Activated T-helper 9 cell treated with anti-CD3 and anti-CD28 coated beads, Interleukin-2, amount 50 U/mL, for 16 hours (primary cell): ENCODE measurements at places on chromosomes 2 and 18.

DNA sequence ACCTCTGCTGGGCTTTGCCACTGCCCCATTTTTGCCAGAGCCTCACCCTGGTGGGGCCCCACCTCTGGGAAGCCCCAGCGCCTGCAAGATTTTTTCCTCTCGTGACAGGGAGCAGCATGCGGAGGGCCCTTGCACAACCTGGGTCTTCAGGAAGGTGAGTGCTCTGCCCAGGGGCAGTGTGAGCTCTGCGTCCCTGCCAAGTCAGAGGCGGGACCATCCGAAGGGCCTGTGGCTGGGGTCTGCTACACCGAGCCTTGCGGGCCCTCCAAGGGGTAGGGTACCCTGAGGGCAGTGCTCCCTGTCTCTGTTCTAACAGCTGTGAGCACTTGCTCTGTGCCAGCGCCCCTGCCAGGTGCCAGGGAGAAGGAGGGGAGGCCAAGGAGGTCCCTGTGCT lies 5.8 kb upstream of the ODC1 start:
- no peak for DNase-seq

GRCh38 chr2:97936199-97936598 lies 59.5 kb downstream of the TMEM131 start:
- DNase-seq = no peak

- DNase-seq = no peak
These were observed 84.6 kb downstream of the MYL12B start for GRCh38 chr18:3346487-3346886.

- no peak for DNase-seq
These were observed 65.3 kb downstream of the OLA1 start for GRCh38 chr2:174183076-174183475.

- no peak for DNase-seq
These were observed 44.2 kb upstream of the TAF1B start for GRCh38 chr2:9799011-9799596.

DNA sequence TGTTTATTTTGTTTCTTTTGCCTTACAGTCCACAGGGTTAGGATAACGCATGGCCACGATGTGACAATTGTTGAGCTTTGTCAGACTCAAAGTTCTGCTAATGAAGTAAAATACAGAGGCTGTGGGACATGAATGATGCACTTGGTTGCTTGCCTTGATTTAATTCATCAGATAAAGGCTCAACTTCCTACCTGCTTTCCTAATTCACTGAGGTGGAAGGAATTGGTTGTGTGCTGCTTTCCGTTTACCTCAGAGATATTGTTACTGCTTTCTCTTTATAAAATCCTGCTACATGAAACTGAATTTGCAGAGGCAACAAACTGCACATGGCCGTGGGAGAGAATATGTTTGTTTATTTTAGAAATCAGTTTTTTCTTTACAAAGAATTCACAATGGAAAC lies 6.6 kb downstream of the RIT2 start:
- DNase-seq = no peak

DNA sequence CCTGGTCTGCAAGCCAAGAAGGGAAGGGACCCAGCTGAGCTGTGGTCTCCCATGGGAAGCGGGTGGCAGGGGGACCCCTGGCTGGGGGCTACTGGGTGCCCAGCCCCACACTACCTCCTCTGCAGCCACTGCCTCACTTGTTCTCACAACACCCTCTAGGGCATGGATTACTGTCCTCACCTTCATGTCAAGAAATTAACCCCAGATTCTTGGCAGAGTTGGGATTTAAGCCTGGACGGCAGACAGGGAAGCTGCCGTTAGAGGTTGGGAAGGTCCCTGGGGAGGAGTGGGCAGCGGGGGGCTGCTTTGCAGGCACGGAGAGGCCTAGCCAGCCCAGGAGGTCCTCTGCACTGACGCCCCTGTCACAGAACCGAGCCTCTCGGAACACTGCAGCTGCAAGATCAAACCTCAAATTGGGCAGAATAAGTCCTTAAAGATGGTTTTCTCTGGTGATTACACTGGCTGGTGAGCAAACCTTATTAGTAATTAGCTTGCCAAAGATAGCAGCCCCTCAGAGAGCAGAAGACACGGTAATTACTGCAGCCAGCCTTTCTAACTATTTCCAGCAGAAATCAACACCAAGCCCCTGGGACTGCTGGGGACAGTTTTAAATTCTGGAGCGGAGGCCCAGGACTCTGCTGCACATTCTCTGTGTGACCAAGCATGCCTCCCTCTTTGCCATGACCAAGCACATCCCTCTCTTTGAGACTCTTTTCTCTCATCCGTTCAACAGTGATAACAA lies 35.9 kb downstream of the KCNF1 start:
- no peak for DNase-seq

DNA sequence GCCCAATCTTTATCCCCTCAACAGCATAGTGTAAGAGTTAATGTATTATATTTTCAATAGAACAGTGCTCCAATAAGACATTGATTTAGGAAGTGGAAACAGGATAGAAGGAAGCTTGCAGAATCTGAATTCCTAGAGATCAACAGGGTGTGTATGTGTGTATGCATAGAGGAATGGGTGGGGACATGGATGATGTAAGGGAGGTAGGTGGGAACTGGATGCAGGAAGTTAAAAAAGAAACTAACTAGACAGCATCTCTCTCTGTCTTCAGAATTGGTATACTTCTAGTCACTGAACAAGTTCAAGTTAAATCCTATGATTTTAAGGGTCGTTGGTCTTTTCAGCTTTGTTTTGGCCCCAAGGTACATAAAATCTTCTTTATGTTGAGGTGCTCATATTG lies 196.6 kb downstream of the PMAIP1 start:
- no peak for DNase-seq

DNA sequence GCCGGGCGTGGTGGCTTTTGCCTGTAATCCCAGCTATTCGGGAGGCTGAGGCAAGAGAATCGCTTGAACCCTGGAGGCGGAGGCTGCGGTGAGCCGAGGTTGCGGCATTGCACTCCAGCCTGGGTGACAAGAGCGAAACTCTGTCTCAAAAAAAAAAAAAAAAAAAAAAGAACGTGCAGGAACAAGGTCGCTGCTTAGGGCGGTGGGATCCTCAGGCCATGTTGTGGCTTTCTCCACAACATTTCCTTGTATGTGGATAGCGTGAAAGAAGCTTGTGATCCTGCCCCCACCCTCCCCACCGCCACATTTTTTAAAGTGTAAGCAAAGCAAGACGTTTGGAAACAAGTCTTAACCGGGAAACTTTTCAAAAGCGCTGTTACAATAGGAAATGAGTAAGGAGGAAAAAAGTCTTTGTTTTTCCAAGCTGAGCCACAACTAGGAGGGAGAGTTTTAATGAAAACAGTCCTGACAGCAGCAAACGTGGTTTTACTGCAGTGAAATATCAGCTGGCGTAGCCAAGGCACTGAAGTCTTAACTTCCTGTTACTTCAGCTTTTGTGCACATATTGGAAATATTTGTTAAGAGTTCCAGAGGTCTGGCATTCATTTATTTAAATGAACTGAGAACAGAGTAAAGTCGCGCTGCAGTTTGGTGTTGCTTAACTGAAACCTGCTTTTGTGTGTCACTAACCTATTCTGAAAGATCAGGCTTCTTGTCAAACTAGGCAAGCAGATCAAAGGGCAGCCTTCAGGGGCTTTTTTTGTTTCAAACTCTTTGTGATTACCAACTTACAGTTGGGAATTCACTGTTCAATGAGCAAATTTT lies 3.8 kb downstream of the TGIF1 start:
- DNase-seq = no peak

- peak; percentile 51 for DNase-seq
These were observed 70.6 kb upstream of the PSMD14 start for GRCh38 chr2:161237392-161238264.

DNA sequence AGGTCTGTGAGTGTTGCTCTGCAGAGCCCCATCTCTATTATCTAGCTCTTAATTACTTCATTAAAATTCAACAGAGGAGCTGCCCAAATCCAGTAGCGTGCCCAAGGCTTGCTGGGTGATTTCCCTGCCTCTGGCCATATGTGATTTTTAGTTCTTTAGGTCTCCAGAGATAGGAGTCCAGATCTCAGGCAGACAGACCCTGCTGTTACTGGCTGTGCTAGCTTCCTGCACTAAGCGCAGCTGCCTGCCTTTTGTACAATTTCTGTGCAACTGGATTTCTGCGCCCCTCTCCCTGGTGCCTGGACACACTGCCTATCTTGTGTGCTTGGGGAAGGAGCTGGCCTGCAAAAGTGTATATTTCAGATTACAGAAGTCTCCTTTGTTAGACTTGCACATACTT lies 136.5 kb downstream of the TDRD15 start:
- no peak for DNase-seq

DNA sequence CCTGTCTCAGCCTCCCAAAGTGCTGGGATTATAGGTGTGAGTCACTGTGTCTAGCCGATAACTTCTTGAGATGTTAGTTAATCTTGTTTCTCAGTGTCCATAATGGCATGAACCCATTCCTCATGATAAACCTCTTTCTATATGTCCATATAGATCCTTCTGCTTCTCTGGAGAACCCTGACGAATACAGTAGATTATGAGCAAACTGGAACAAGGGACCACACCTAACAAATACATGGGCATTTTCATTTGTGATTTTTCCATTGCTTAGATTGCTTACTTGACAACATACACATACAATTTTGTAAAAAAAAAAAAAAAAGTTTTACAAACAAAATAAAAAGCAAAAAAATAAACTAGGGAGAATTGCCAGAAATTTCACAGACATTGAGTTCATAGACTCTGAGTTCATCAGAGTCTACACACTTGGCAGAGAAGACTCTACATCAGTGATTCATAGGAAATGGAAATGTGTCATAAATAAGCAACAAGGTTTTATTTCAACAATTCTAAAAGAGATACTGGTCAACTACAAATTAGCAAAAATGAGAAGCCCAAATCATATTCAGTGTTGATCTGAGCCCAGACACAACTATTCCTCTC lies 96.7 kb downstream of the GALR1 start:
- DNase-seq = no peak

- no peak for DNase-seq
These were observed 172.6 kb upstream of the BCL2L11 start for GRCh38 chr2:110948027-110948674.

GRCh38 chr2:205914213-205915129 lies 171.5 kb downstream of the INO80D start:
- DNase-seq = no peak

DNA sequence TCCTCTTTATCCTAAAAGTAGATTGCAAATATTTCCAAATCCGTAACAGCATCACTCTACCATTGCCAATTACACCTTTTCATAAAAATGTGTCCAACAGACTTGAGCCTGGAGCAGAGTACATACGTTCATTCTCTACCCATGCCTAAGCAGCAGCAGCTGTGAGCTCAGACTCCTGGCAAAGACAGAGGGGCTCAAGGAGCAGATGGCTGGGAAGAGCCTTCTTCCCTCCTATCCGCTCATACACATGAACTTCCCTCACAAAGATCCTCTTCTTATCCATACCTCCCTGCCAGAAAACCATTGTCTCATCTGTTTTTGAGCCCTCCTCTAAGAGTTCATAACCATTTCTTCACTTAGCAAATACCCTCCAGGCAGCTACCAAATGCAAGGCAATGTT lies 164.3 kb upstream of the ARL4C start:
- no peak for DNase-seq

DNA sequence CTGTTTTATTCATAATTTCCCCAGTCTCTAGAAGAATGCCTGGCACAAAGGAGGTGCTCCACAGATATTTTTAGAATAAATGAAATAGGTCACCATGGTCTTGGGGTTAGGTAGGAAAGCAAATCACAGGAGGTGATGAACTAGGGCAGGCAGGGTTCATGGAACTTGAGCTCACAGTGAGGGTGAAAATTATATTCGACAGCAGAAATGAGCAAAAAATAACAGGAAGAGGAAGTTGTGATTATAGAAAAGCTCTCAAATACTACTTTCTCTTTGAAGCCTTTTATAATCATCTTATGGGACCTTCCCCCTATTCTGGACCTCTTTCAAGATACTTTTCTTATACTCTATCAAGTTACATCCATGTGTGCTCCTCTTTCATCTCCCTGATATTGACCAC lies 4.5 kb upstream of the CREB1 start:
- no peak for DNase-seq

GRCh38 chr2:124121106-124121505 lies 96.0 kb downstream of the CNTNAP5 start:
- DNase-seq = no peak

GRCh38 chr2:196217116-196217515 lies 45.7 kb upstream of the STK17B start:
- no peak for DNase-seq

DNA sequence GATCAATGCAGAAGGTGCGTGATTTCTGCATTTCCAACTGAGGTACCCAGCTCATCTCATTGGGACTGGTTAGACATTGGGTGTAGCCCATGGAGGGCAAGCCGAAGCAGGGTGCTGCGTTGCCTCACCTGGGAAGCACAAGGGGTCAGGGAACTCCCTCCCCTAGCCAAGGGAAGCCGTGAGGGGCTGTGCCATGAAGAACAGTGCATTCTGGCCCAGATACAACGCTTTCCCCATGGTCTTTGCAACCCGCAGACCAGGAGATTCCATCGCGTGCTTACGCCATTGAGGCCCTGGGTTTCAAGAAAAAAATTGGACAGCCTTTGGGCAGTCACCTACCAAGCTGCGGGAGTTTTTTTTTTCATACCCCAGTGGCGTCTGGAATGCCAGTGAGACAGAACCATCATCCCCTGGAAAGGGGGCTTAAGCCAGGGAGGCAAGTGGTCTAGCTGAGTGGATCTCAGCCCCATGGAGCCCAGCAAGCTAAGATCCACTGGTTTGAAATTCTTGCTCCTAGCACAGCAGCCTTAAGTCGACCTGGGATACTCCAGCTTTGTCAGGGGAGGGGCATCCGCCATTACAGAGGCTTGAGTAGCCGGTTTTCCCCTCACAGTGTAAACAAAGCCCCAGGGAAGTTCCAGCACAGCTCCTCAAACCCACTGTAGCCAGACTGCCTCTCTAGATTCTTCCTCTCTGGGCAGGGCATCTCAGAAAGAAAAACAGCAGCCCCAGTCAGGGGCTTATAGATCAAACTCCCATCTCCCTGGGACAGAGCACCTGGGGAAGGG lies 21.7 kb downstream of the TFPI start:
- DNase-seq = no peak

- DNase-seq = no peak
These were observed 2.1 kb downstream of the BCL2L11 start for GRCh38 chr2:111122631-111123421.

- no peak for DNase-seq
These were observed 31.2 kb downstream of the GLS start for GRCh38 chr2:190911813-190912212.

DNA sequence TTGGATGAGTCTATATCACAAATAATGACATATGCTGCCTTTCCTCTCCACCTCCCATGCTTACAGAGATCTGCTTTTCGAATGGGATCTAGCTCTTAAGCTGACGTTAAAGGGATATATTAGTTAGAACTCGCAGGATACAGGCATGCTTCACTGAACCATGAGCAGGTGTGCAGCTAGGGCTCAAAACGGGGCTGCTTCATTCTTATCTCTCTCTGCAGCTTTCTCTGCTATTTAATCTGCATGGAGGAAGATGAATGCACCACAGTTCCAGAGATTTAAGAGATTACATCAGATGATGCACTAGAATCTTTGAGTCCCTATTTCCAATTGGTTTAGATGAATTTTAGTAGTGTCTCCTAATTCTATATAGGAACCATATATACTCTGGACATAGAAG lies 327.0 kb downstream of the RAD51AP2 start:
- no peak for DNase-seq
